ENCODE measurements at places on chromosomes 3 and 15.

- no peak for DNase-seq
Observed at GRCh38 chr15:70189826-70190695, 92.3 kb upstream of the TLE3 start.

- no peak for DNase-seq
Observed at GRCh38 chr3:136750897-136751315, 1.3 kb downstream of the STAG1 start.

GRCh38 chr3:46122091-46122490, 86.0 kb downstream of the CCR1 start:
- DNase-seq = no peak

DNA sequence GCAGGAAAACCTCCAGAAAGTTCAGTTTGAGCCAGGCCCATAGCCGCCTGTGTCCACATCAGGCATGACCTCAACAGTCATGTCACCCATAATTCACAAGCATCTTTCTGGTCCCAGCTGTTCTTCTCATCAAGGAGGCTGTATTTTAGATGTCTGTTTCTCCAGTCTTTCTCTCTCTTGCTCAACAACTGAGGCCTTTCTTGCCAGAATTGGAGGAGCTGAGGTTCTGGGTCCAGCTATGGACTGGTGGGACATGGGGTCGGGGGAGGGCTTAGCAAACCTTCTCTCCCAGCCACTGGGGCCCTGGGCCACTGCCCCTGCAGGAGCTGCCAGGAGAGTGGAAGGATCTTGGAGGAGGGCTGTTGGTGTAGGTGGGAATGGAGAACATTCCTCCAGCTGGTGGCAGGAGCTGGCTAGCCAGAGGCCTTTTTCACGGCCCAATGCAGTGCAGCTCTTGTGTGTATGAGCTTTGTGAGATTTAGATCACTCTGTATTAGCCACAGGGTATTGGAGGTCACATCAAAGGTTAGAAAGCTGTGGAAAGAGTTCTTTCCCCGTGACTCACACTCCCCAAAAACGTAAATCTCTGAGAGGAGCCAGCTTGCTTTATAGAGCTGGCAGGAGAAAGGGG, 23.5 kb downstream of the MAGEF1 start:
- no peak for DNase-seq

DNA sequence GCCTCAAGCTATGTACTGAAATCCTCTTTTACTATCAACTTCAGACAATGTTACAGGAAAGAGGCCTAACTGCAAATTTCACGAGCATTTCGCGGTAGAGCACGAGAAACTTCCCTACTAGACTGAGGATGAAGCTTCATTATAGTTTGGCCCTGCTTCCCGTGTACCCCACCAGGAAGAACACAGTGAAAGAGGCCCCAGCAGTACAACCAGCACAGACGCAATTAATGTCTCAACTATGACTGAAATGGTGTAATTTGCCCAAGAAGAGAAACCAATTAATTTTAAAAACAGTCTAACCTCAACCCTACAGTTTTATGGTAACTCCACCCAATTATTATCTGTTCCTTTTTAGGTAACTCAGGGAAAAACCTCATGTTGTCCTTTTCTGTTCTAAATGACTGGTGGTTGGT, 12.1 kb downstream of the CHSY1 start:
- no peak for DNase-seq

Data from immature natural killer cell (primary cell).